RKO (cell line): ENCODE measurements at places on chromosomes 7 and 10.

DNA sequence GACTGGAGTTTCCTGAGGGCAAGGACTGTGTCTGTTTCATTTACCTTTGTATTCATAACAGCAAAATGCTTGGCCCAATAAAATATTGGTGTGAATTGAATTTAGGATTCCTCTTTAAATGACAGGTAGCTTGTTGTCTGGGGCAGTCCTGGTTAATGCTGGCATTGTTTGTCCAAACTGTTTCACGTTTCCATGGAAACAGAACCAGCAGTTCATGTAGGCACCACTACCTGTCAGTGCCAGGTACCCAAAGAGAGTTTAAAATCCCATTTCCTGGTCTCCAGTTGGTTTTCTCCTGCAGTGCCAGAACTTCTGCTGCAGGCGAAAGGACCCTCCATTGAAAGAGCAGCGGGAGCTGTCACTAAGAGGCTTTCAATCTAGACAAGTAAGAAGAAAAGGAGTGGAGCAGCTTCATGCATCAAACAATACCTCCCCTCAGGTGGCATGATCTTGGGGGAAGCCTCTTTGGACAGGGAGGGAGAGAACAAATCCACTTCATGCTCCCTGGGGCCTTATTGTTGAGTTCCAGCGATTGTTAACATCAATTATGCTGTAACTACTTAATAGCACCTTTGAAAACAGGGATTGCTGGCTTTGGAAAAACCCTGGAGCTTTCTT is 109.6 kb downstream of the KIF20B start:
- DNase-seq, result no peak

DNA sequence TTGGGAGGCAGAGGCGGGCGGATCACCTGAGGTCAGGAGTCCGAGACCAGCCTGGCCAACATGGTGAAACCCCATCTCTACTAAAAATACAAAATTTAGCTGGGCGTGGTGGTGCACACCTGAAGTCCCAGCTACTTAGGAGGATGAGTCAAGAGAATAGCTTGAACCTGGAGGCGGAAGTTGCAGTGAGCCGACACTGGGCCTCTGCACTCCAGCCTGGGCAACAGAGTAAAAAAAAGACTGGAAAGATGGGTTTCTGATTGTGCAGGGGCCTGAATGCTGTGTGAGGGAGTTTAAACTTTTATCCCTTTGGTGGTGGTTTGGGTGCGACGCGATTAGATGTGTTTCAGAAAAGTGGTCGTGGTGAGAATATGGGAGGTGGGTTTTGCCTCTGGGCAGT is 1.8 kb downstream of the CHST12 start:
- DNase-seq, result no peak

DNA sequence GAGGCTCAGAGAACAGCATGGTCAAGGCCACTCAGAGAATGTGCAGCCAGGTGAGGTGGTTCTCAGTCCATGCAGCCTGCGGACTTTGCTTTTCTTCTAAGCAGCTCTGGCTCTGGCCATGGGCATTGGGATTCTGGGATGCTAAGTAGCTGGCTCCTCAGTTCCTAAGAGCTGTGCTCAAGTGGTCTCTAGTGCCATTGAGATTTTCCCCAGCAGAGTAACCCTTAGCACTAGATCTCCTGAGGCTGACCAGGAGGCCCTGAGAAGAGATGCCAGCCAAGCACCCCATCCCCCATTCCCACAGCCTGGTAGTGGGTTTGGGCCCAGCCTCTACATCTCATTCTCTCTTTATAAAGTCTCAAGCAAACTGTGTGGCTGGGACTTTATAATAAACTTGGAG is 77.1 kb downstream of the KCNMA1 start:
- DNase-seq, result no peak

DNA sequence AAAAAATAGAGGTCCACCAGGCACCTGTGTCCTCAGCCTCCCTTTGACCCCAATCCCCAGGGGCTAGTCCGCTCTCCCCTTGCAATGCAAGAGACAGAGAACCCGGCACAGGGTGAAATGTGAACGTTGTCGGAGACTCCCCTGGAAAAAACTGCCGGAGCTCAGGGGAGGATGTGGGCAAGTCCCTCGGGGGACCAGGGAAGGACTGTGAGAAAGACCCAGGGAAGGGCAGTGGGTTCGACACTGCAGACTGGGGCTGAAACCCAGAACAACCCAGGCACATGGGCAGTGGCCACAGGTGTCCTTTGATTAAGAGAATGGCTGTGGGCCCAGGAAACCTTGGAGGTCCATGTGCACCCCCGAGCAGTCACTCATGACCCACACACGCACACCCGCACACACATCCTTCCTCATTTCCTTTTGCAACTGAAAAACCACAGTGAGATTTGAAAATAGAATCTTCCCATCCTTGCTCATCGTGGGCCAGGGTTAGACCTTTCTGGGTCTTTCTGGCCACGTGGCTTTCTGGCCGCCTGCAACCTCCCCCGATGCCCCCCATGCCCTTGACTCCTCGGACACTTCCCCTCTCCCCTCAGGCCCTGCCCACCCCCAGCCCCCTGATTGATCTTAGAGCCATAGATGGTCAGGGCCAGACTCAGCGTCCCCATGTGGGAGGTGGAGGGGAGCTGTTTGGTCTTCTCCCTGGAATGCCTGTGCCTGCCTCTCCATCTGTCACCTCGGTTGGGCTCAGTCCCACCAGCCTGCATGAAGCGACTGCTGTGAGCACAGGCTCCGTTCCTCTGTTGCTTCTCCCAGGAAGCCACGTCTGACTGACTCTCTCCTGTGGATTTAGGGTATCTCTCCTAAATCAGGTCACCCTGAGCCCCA is 7.9 kb downstream of the LAT2 start:
- DNase-seq, result no peak

- no peak for DNase-seq
These were observed 231.6 kb upstream of the GPR26 start for GRCh38 chr10:123434435-123435039.

DNA sequence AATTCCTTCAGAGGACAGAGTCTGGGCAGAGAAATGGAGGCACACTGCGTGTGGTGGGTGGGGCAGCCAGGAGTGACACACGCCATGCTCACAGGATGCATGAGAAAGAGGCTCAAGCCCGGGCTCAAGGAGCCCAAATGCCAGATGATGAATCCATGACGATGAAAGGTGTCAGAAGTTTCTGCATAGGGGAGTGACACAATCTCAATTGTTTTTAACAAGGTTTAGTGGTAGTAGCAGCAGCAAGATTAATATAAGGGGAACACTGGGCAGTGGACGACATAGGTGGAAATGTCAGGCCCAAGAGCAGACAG is 126.1 kb downstream of the TNS3 start:
- no peak for DNase-seq

GRCh38 chr10:76080991-76081390 is 649.6 kb downstream of the LRMDA start:
- DNase-seq, result no peak

DNA sequence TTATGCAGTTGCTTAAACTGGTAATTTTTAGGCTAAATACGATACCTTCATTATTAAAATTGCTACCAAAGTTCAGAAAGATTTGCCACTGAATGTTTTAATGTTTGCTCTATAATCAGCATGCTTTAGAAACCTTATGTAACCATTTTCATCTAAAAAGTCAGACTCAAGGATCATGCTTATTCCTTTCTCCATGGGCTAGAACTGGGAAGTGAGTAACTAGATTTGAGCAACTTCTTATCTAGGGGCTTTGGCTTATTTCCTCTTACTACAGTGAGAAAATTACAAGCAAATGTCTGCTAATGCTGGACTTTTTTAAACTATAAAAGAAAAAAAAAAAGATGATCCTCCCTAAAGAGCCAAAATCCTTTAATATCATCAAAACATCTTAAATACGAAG is 215.9 kb downstream of the CRPPA start:
- DNase-seq, result no peak

GRCh38 chr10:48253970-48254657 is 20.4 kb downstream of the FRMPD2 start:
- peak; percentile 32 for DNase-seq

GRCh38 chr10:97157578-97158095 is 28.1 kb downstream of the SLIT1 start:
- no peak for DNase-seq

- DNase-seq, result no peak
These were observed 35.0 kb upstream of the DGKI start for GRCh38 chr7:137881607-137882260.

DNA sequence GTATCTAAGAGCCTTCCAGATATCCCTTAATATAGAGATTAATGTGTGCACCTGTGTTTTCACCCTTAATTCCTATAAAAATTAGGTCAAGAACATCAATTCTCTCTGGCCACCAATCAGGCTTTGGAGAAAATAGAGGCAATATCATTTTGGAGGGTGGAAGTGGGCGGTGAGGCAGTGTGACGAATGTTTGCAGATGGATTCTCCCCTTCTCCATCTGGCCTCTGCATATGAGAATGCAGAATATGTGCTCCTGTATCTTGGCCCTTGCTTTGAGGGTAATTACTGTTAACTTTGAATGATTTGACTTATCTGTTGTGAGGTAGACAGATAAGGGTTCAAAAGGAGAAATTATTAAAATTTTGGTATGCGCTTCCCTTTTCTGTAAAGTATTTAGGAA is 304.0 kb upstream of the NPSR1 start:
- no peak for DNase-seq
